Mesothelial cell of epicardium (in vitro differentiated cells): ENCODE measurements at places on chromosomes 6 and 20.

- DNase-seq = no peak
Observed at GRCh38 chr6:33861722-33862121, 57.9 kb upstream of the MLN start.

DNA sequence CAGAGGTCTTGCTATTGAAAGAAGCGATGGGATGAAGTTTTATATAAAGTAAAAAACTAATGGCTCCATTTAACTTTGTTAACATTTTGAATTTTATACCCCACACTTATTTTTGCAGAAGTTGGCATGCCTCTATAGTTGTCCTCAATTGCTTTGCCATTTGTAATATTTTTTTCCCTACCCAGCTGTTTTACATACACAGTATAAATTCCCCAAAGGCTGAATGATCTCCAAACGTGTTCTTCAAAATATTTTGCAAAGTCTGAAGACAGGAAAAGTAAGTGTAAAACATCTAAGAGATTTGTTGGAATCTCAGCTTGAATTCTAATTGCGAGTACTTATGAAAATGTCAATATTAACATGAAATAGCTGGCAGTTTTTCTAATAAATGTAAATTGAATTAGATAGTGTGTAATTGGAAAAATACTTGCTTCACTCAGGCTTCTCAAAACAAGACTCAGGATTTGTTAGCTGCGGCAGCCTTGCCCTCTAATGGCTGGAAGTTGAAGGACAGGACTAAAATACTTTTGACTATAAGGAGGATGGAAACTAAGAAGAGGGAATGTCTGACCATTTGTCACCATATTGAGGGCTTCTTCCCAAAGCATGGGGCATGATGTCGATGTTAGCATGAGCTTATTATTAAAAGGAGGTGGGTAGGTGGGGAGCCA, 226.8 kb downstream of the UST start:
- DNase-seq = no peak

GRCh38 chr6:139014945-139015344, 13.6 kb upstream of the ABRACL start:
- DNase-seq = no peak

DNA sequence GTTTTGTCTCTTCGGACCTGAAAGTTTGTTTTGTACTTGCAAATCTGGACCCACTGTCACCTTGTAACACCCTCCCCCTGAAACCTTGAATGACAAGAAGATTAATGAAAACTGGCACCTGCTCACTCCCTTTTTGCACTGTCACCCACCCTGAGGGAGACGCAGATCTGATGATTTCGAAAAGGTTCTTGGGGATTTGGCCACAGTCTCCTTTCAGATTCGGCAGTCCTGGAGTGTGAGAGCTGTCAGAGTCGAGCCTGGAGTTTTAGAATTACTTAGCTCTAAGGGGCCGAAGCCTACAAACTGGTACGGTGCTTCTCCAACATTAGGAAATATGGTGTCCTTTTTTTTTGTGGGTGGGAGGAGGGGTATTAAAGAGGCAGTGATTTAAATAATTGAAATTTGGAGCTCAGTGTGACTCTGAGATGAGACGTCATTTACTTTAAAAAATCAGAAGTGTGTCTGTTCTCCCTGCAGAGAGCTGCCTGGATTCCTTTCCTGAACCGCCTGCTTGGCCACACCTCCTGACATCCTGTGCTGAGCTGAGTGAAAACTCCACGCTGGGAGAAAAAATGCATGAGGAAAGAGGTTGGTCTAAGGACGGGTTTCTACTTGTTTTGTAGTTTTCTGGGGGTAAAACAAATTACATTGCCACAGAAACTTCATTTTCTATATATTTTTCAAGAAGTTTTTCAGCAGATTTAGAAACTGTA, 447.0 kb upstream of the CDH4 start:
- DNase-seq = no peak

DNA sequence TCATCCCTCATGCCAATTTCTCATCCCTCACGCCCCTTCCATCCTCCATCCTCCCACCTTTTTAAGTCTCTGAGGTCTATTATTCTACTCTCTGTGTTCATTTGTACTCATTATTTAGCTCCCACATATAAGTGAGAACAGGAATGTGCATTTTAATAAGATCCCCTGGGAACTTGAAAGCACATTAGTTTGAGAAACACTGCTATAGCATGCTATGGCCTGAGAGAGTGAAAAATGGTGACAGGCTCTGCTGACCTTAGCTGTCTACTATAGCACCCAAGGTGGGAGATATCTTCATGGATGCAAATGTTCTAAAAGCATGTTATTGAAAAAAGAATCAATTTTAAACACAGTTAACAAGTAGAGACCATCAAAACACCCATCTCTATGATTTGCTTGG, 712.0 kb downstream of the TFAP2A start:
- no peak for DNase-seq

GRCh38 chr6:63714091-63714490, 78.5 kb downstream of the PHF3 start:
- DNase-seq = no peak

- DNase-seq = no peak
Observed at GRCh38 chr20:33532753-33533459, 43.0 kb downstream of the CBFA2T2 start.

- DNase-seq = no peak
Observed at GRCh38 chr6:129206821-129207220, 323.9 kb downstream of the LAMA2 start.

DNA sequence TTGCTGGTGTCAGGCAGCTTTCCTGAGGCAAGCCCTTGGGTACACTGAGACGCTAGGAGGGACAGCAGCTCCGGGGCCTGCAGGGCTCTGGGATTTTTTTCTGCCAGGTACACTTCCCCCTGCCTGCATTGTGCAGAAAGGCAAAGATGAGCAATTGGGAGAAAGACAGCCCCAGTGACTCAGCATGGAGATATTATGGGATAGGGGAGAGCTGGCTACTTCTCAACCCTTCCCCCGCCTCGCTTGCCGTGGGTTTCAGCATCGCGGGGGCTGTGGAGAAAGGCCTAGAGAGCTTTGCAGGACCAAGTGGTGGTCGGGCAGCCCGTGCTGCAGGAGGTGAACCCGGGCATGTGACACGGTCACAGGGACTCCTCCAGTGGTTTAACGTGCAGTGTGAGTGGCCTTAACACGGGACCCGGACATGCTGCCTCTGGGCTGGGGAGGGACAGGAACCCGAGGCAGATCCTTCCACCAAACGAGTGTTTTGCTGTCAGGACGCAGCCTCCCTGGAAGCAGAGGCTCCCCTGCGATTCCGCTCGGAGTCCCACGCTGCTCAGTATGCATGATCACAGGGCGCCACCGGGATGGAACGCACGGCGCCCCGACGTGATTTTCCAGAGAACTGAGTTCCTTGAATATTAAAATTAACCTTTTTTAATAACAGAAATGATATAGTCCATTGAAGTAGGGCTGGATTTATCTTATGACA, 139.9 kb downstream of the CDH4 start:
- DNase-seq = no peak
